Testis (tissue), 5 donors: ENCODE measurements at places on chromosomes 6 and 20. TPM values are rescaled to one million over a fixed set of nuclear protein-coding genes. Genes with fewer than 3 reads are reported as not detected.

GRCh38 chr20:43507150-43508080, at the start of gene L3MBTL1:
Gene L3MBTL1 (plus strand): TSS chr20:43507697. CDS start chr20:43513504, 5,807 bp downstream.
- DNase-seq, result peak; percentile 74

DNA sequence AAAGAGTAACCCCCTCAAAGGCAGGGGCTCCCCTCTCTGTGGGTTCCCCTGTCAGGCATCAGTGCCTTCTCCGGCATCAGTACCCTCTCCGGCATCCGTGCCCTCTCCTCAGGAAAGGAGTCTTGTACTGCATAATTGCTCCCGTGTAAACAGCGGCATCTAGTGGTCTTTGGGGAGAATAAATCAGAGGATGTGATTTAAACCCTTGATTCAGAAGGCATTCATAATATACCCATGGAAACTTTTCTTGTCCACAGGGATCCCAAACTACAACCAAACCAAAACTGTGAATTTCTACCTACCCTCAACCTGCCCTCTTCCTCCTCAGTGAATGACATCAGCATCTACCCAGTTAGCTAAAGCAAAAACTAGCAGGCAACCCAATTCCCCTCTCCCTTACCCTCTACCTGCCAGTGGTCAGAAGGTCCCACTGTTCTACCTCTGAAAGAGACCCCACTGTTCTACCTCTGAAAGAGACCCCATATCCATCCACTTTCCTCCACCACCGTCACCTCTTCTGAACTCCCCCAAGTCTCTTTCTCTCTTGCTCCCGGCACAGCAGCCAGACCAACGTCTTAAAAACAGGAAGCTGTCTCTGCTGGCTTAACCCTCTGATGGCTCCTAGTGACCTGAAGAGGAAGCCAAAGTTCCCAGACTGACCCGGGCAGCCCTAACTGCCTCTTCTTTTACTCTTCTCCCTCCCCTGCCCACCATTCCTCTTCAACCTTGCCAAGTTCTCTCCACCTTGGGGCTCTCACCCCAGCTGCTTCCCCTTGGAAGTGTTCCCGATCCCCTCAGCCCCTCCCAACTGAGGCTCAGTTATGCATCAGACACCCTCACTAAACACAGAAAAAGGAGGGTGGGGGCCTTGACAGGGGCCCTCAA, 27.2 kb downstream of the UBE2V1 start:
- peak; percentile 34 for DNase-seq

- no peak for DNase-seq
These were observed 9.7 kb downstream of the LINC00237 start for GRCh38 chr20:21096321-21097043.

GRCh38 chr6:5132731-5133130, 47.6 kb downstream of the PPP1R3G start:
- peak; percentile 81 for DNase-seq

- no peak for DNase-seq
These were observed 258.0 kb upstream of the SOX4 start for GRCh38 chr6:21335591-21335990.

DNA sequence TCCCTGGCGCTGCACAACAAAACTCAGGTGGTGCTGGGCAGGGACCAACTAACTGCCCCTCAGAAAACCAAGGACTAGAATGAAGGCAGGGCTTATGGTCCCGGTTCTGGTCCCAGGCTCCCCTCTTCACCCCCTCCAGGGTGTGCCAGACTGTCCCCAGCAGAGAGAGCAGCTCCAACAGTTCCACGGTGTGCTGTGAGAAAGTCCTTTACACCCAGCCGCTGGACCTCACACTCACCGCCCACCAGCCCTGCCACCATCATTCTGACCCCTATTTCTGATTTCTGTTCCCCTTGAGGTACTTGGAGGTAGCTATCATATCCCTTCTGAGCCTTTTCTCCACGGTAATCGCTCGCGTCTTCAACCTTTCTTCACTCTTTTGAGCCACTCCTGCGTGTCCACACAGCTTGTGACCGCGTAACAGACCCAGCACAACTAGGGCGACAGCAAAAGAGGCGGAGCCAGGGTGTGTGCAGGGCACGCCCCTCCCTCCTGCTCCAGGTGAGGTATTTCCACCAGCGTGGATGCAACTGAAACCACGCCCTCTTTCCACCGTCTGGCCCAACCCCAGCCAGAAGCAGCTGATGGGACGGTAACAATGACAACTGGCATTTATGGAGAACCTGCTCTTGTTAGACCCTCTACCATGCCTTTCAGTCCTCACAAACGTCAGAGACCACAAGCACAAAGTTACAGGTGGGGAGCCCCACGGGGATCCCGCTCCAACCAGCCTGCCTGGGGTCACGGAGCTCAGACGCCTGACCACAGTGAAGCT, 2.3 kb downstream of the PXDC1 start:
- no peak for DNase-seq

GRCh38 chr20:60570481-60571277, 612.5 kb downstream of the CDH26 start:
- DNase-seq, result no peak

Gene CDH22
- polyA plus RNA-seq, result 2.6 TPM

Gene MRPS10
- 33.9 TPM for polyA plus RNA-seq

Gene PROCR
- 23.6 TPM for polyA plus RNA-seq

Gene ECI2
- 57.2 TPM for polyA plus RNA-seq

Gene SLC16A10
- polyA plus RNA-seq, result 9.0 TPM

Gene CRISP3
- not detected for polyA plus RNA-seq
